Cardiac ventricle fibroblast (primary cell): ENCODE measurements at places on chromosomes 12 and 14. TPM values are rescaled to one million over a fixed set of nuclear protein-coding genes. Genes with fewer than 3 reads are reported as not detected.

Gene FAM181A
- total RNA-seq: not detected in 2 replicates

Gene CLEC12A
- total RNA-seq: not detected in 2 replicates

Gene NYNRIN
- 7.6 and 9.5 TPM in 2 replicates for total RNA-seq

Gene RPS6KL1
- 4.4 TPM in 1 of 2 replicates, not detected in the other for total RNA-seq

Gene VRK1
- 4.5 and 8.6 TPM in 2 replicates for total RNA-seq

Gene CPM
- 7.2 and 8.9 TPM in 2 replicates for total RNA-seq

Gene AMN
- total RNA-seq: 0.12 TPM in 1 of 2 replicates, not detected in the other

Gene GLIPR1
- 18.2 and 18.7 TPM in 2 replicates for total RNA-seq

Gene C12orf60
- total RNA-seq: 1.8 and 3.7 TPM in 2 replicates

Gene REP15
- total RNA-seq: 0.75 and 1.2 TPM in 2 replicates

Gene SLC5A8
- not detected in 2 replicates for total RNA-seq

Gene GLT8D2
- total RNA-seq: 71.8 and 79.5 TPM in 2 replicates

Gene RAB15
- 3.4 and 4.2 TPM in 2 replicates for total RNA-seq

Gene JDP2
- total RNA-seq: 72.1 and 78.1 TPM in 2 replicates

Gene CSRP2
- 9.2 and 12.5 TPM in 2 replicates for total RNA-seq

Gene RBP5
- total RNA-seq: not detected in 2 replicates

Gene BEGAIN
- total RNA-seq: 0.69 and 1.8 TPM in 2 replicates

Gene KNTC1
- 3.9 and 4.5 TPM in 2 replicates for total RNA-seq

Gene PPP4R3A
- 37.9 and 49.7 TPM in 2 replicates for total RNA-seq

Gene CMTM5
- not detected in 2 replicates for total RNA-seq

Gene FAM90A1
- 0.25 TPM in 1 of 2 replicates, not detected in the other for total RNA-seq

Gene KCNC2
- total RNA-seq: not detected in 2 replicates

Gene NFYB
- 43.9 and 66.0 TPM in 2 replicates for total RNA-seq

Gene HOXC9
- not detected in 2 replicates for total RNA-seq

Gene GPR65
- 0.06 and 0.10 TPM in 2 replicates for total RNA-seq

Gene LRRC43
- total RNA-seq: 1.2 and 1.8 TPM in 2 replicates

Gene MYH7
- total RNA-seq: not detected in 2 replicates

Gene SYCP3
- total RNA-seq: not detected in 2 replicates

Gene CLMN
- 1.6 and 5.1 TPM in 2 replicates for total RNA-seq

Gene SOX5
- total RNA-seq: 0.81 and 1.6 TPM in 2 replicates

Gene SP7
- total RNA-seq: not detected in 2 replicates

Gene C3AR1
- total RNA-seq: 0.25 TPM in 1 of 2 replicates, not detected in the other

Gene WNT1
- not detected in 2 replicates for total RNA-seq

Gene ADSS1
- total RNA-seq: 7.1 and 9.4 TPM in 2 replicates

Gene WBP11
- 28.0 and 40.7 TPM in 2 replicates for total RNA-seq

Gene CDCA4
- 4.8 and 7.3 TPM in 2 replicates for total RNA-seq

Gene IGF1
- total RNA-seq: 0.06 and 1.1 TPM in 2 replicates

Gene PLEK2
- 0.94 TPM in 1 of 2 replicates, not detected in the other for total RNA-seq

Gene NKX2-1
- total RNA-seq: not detected in 2 replicates

Gene TRIM9
- total RNA-seq: 2.5 and 5.3 TPM in 2 replicates

Gene KRT75
- not detected in 2 replicates for total RNA-seq

Gene EMP1
- total RNA-seq: 465 and 785 TPM in 2 replicates

Gene KIF26A
- total RNA-seq: not detected in 2 replicates

Gene MYH6
- not detected in 2 replicates for total RNA-seq
